RCC 7860 (cell line): ENCODE measurements at places on chromosomes 3 and 15.
A peak's percentile ranks its signal among the peaks of the same experiment; 100 is the strongest.

DNA sequence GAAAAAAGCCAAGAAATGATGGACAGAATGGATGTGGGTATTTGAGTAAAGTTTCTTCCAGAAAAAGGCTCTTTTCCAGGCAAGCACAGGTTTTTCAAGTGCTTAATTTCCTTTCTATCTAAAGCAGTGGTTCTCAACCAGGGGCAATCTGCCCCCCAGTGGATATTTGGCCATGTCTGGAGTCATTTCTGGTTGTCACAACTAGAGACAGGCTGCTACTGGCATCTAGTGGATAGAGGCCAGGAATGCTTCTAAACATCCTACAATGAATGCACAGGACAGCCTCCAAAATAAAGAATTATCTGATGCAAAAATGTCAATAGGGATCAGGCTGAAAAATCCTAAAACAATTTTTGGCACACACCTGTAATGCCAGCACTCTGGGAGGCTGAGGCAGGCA is 23.9 kb downstream of the SEC22C start:
- DNase-seq: no peak

GRCh38 chr3:183826448-183827250 is 1.3 kb upstream of the MAP6D1 start:
- no peak for DNase-seq

GRCh38 chr3:74617776-74618175 is 3.3 kb upstream of the CNTN3 start:
- no peak for DNase-seq

GRCh38 chr15:42131826-42132806 is 24.3 kb downstream of the PLA2G4F start:
- DNase-seq: no peak

DNA sequence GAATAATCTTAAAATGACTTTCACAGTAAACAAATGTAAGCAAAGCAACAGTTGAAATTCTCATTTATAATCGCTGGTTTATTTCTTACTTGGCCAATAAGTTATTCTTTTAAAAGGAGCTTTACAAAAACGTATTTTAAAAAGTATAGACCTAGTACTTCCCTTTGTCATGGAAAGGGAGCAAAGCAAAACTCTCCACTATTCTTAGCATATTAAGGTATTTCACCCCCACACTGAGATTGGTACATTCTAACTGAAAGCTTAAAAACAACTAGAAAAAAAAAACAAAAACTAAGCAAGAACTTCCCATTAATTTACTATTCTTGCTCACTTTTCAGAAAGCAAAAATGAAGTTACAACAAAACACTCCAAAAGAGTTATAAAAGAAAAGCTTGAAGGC is 1.5 kb downstream of the ATG3 start:
- no peak for DNase-seq

- DNase-seq: peak; percentile 77
These were observed 452.8 kb downstream of the FOXP1 start for GRCh38 chr3:71130471-71131374.

- no peak for DNase-seq
These were observed 118.2 kb upstream of the THBS1 start for GRCh38 chr15:39462691-39463090.

- DNase-seq: no peak
These were observed 28.6 kb upstream of the VEPH1 start for GRCh38 chr3:157531771-157532170.

GRCh38 chr3:11508346-11509172 is 135.2 kb downstream of the VGLL4 start:
- no peak for DNase-seq

DNA sequence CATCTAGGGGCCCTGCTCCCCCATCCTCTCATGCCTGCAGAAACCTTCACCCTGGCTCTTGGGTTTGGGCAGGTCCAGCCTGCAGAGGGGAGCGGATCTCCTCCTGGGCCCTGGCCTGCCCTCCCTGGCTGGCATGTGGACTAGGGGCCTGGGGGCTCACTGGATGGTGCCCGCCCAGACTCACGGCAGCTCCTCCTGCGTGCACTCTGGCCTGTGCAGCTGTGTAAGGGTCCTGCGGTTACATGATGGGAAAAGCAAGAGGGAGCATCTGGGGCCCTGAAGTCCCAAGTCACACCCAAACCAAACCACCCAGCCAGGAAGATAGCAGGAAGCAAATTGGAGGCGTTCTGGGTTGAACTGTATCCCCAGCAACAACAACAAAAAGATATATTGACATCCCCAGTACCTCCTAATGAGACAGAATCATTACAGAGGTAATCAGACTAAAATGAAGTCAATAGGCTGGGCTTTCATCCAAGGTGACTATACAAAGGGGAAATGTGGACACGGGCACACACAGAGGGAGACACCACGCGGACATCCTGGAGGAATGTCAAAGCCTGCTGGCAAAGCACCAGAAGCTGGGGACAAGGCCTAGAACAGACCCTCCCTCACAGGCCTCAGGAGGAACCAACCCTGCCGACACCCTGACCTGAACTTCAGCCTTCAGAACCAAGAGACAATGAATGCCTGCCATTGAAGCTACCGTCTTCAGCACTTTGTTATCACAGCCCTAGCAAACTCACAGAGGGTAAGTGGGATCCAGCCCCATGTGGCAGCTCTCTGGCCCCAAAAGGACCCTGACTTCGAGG is 10.4 kb upstream of the CLK3 start:
- DNase-seq: no peak

DNA sequence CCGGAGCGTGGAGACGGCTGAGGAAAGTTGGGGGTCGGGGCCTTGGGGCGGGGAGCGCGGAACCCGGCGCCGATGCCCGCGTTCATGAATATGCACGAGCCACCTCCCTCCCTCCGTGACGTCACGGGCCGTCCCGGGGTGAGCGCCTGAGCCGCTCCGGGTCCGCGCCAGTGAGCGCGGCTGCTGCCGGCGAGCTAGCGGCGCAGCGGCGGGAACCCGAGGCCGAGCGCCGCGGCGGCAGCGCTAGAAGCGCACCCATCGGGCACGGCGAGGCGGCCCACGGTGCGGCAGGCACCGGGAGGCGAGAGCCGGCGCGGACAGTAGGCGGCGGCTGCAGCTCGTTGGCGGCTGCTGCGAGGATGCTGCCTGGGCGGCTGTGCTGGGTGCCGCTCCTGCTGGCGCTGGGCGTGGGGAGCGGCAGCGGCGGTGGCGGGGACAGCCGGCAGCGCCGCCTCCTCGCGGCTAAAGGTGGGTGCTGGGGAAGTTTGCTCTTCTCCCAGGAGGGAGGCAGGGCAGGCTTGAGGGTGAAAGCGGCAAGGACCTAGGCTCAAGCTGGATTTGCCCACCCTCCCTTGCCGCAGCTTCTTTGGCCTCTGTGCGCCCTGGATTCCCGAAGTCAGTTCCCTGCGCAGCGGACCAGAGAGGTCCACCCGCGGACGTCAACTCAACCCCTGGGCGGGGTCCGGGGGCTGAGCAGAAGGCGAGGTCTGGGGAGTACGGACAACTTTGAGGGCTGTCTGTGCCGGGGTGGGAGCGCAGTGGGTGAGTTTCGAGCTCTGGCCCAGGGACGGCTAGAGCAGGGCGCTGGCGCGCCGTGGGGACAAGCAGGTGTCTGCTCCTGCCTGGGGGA is at the start of gene CLSTN2:
Gene CLSTN2 (plus strand): TSS at position 170 of the 850 bp plus-strand sequence.
- DNase-seq: no peak

DNA sequence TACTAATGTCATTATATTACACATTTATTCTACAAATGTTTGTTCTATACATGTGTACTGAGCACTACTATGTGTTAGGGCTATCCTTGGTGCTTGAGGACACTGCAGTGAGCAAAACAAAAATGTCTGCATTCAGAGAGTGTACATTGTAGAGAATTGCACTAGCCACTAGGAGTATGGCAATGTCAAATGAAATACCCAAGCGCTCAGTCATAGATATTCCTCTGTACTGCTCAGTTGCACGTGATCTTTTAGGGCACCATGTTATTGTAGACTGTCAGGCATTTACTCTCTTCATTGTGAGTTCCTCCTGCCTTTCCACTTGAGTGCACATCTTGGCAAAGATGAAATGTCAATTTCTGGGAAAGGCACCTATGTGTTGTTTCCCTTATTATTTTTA is 36.8 kb downstream of the FNDC3B start:
- DNase-seq: peak; percentile 43

DNA sequence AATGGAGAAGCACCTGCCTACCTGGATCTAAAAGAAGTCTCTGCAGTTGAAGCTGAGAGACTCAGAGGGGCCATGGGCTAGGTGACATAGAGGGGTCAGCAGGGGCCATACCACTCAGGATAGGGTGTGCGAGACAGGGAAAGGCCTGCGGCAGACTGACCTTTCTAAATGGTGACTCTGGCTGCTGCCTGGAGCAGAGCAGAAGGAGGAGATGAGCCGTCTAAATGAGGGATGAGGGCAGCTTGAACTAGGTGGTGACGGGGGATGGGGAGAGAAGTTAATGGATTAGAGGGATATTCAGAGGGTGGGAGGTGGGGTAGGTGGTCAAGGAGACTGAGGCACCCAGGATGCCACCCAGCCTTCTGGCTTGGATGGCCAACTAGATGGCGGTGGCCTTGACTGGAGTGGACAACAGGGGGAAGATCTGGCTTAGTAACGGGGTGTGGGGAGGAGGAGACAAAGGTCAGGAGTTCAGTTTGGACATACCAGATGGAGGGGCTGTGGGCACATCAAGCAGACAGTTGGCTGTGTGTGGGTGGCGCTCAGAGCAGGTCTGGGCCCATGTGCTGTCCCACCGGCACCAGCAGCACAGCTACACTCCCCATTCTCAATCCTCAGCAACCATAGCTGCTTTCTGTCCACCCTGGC is 3.2 kb upstream of the ITIH1 start:
- no peak for DNase-seq
